NCI-H1930 (cell line): ENCODE measurements at places on chromosomes 2 and 18.

GRCh38 chr2:176643646-176644045 lies 374.4 kb downstream of the MTX2 start:
- peak; percentile 70 for DNase-seq

DNA sequence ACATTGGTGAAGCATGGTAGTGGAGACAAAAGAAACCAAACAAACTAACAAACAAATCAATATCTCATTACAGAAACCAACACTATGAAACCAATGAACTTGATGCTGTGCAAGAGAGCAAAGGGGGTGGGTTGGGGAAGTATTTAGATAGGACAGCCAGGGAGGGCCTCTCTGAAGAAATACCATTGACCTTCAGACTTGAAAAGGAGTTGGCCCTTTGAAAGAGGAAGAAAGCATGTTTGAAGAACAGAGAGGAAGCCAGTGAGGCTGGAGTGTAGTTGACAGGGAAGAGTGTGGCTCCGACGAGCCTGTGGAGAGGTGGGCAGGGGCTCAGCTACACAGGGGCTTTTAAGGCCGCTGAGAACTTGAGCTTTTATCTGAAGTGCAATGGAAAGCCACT lies 151.0 kb upstream of the GATA6 start:
- DNase-seq: no peak

DNA sequence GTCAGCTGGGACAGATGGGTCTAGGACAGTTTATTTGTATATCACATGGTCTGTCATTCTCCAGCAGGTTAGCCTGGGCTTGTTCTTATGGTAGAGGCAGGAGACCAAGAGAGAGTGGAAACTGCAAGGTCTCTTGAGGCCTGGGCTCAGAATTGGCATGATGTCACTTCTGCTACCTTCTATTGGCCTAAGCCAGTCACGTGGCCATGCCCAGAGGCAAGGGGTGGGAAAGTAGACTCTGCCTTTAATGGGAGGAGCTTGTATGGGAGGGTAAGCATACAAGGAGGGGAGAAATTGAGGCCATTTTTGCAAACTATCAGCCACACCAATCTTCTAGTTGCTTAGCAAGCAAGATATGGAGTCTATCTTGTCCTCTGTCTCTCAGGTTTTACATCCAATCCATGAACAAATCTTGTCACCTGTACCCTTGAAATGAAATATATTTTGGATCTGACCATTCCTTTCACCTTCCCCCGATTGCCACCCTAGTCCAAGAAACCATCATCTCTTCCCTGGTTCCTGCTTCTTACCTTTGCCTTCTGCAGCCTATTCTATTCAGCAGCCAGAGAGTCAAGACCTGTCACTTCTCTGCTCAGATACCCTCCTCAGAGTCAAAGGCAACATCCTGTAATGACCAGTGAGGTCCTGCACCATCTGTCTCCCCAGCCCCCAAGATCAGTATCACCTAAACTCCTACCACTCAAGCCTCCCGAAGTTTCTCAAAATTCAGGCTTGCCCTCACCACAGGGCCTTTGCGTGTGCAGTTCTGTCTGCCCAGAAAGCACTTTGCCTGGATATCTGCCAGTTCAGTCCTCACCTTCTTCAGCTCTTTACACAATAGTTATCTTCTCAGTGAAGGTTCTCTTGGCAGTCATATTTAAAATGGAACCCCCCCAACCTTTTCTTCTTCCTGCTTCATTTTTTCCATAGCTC lies 240.0 kb downstream of the LOXHD1 start:
- DNase-seq: no peak

DNA sequence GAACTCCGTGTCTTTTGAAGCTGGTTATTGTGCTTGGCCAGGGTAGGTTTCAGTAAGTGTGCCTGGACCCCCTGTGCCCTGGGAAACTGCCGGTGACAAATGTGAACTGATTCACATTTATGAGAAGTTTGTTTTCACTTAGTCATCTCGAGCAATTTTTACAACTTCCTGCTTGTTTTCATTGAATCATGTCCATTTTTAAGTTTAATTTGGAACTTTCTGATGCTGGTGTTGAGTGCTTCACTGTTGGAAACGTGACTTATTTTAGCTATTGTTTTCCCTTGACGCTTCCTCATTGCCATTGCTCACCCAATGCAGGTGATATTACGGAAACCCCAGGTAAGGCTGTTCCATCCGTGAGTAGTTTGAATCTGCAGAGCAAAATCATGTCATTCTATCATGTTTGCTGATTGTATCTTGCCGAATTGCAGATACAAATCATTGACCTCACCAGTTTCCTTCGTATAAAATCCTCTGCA lies 97.2 kb downstream of the RTN4 start:
- no peak for DNase-seq
